Activated CD4-positive, alpha-beta T cell treated with anti-CD3 and anti-CD28 coated beads, Interleukin-2, amount 10 ng/mL, durations not matched to agents 24 days and 14 days (primary cell): ENCODE measurements at places on chromosomes 13 and 19. TPM values are rescaled to one million over a fixed set of nuclear protein-coding genes. Genes with fewer than 3 reads are reported as not detected.

The PGLYRP1 gene
- not detected in 2 replicates for total RNA-seq

The ICAM5 gene
- 3.0 and 3.8 TPM in 2 replicates for total RNA-seq

The ZNF799 gene
- total RNA-seq: 3.9 and 4.0 TPM in 2 replicates

The TUBGCP3 gene
- 64.0 and 69.3 TPM in 2 replicates for total RNA-seq
